ENCODE measurements at places on chromosomes 12 and 14.

- DNase-seq = no peak
Observed at GRCh38 chr12:132899033-132899432, 11.6 kb upstream of the CHFR start.

- no peak for DNase-seq
Observed at GRCh38 chr14:94447206-94447605, 5.4 kb downstream of the SERPINA11 start.

DNA sequence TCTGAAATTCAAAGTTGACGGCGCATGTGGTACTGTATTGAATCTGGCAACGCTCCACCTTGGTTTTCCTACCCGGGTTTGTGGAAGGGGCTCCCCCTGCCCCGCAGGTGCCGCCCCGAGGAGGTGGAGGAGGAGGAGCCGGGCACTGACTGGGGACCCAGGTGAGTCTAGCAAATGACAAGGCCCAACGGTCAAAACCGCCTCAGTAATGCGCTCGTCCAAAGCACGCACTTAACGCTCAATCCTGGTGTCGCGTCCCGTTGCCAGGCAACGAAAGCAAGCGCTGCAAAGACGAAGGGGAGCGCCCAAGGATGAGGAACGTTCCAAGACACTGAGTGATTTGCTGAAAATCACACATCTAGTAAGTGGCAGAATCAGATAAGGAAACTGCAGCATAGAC lies 24.0 kb upstream of the CLEC4E start:
- no peak for DNase-seq

- DNase-seq = no peak
Observed at GRCh38 chr12:123531091-123531490, 2.4 kb downstream of the RILPL1 start.

DNA sequence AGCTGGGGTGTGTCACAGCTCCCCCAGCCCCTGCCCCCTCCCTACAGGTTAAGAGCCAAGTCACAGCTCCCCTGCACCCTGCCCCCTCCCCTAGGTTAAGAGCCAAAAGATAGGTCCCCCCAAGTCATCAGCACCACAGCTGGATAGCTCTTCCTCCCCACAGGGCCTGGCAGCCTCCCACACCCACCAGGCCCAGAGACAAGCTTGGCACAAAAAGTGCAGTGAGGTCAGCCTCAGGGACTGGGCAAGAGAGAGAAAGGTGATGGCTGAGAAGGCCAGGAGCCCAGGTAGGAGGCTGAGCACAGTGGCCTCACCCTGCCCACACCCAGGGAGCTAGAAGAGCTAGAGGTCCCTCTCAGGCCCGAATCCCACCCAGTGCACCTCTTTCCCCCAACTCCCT lies 8.7 kb downstream of the ITGA7 start:
- DNase-seq = no peak

DNA sequence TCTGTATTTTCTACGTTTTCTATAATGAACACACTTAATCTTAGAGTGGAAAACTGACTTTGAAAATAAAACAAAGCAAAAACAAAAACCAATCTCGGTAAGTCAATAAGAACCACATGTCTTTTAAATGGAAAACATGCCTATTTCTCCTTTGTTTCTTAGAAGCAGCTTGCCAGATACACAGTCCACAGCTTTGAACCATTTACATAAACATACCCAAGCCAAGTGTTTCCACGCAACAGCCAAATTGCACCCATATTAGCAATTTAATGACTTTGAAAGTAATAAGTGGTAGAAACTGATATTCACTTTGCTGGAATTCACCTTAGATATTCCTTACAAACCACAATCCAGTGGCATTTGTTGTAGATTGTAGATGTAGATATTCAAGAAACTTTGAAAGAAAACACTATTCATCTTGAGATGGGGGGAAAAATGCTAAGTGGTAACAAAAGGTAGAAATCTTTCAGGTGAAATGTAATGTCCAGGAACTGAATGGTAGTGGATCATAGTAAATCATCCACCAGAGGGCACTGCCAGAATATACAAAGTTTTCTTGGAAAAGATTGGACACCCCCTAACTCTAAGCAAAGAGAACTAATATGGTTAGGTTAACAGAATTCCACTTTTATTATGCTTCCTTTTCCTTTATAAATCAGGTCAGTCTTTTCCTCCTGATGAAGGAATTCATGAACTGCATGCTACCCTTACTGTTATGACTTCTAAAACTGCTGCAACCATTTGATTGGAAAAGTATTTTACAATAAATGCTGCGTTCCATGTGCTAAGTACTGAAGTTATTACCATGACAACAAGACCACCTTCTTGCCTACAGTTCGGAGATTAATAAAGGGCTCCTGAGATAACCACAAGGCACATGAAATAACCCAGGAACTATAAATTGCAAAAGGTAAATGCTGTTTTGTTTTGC lies 69.8 kb downstream of the RERG start:
- no peak for DNase-seq
